ENCODE measurements at places on chromosomes 3 and 15.

GRCh38 chr3:161957467-161957866, 460.9 kb downstream of the OTOL1 start:
- DNase-seq, result no peak

- DNase-seq, result no peak
Measured at GRCh38 chr3:14093831-14094230, 30.8 kb downstream of the CHCHD4 start.

DNA sequence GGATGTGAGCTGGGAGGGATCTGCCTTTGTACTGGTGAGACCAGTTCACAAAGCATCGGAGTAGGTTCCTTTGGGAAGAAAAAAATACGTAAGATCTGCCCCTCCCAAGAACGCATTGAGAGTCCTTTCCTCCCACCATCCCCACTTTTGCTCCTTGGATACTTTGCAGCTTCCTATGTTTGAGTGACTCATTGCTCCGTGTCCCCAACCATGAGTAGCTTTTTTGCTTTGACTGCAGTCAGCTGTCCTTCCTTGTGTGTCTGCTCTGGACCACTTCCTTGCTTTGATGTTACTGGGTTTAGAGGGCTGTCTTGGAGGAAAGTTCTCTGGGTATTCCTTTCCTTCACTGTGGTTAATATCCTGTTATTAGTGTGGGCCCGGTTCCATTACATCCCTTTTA, 43.2 kb upstream of the PTPN23 start:
- no peak for DNase-seq

DNA sequence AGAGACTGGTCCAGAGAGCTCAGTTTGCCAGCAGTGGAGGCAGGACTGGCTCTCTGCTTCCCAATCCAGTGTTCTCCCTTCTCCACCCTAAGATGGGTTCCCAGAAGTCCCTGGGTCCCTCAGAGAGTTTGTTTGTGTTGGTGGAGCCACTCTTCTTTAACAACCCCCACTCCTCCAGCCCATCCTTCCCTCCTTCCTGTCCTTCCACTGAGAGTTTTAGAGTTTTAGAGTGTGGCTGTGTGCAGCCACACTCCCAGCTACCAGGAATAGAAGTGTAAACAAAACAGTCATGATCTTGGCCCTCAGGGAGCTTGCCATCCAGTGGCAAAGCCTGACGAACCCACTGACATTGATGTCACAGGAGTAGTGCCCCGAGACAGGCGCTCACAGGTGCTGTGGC, 12.5 kb upstream of the FBLN2 start:
- no peak for DNase-seq

DNA sequence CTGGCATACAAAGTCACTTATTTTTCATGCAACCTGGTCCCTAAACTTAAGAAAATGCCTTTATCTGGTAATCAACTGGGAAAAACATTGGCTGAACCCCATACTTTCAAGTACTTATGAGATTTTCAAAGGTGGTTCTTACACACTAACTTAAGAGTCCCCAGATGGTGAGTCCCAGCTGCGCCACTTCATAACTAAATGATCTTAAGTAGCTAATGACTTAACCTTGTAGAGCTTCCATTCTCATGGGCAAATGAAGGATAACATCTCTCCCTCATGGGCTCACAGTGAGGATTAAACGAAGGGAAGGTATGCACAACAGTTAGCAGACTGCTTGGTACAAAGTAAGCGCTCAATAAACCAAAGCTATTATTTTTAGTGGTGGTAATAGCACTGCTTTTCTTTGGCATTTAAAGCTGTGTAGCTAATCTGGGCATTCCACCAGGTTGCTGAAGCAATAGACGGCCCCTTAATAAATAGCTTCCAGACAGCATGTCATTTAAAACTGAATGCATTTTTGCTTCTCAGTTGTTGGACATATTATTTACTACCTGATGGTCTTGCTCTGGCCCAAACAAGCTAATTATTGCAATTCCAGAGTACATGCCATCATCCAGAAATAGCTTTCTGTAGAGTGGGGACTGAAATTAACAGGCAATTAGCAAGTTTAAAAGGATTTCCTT, 55.4 kb downstream of the LIPC start:
- no peak for DNase-seq

DNA sequence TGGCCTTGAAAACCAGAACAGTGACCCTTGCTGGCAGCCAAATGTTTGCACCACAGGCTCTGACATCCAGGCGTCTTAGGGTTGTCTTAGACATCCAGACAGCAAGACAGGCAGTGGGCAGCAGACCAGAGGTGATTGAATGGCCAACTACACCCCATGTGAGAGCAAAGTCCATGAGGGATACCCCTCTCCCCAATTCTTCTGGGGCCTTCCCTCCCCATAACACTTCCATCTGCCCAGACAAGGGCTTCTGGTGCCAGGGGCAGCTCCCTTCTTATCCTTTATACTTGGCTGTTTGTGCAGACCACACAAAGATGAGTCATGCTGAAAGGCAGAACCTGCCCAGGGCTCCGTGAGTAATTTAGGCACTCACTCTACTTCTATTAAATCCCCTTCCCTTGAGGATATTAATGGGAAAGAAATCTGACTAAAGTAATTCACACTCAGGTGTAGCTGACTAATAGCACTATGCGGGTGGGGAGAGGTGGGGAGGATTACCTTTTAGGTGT, 257.9 kb downstream of the UACA start:
- no peak for DNase-seq

All from activated naive CD4-positive, alpha-beta T cell (primary cell).